WTC11 (cell line): ENCODE measurements at places on chromosomes 6 and 20.

DNA sequence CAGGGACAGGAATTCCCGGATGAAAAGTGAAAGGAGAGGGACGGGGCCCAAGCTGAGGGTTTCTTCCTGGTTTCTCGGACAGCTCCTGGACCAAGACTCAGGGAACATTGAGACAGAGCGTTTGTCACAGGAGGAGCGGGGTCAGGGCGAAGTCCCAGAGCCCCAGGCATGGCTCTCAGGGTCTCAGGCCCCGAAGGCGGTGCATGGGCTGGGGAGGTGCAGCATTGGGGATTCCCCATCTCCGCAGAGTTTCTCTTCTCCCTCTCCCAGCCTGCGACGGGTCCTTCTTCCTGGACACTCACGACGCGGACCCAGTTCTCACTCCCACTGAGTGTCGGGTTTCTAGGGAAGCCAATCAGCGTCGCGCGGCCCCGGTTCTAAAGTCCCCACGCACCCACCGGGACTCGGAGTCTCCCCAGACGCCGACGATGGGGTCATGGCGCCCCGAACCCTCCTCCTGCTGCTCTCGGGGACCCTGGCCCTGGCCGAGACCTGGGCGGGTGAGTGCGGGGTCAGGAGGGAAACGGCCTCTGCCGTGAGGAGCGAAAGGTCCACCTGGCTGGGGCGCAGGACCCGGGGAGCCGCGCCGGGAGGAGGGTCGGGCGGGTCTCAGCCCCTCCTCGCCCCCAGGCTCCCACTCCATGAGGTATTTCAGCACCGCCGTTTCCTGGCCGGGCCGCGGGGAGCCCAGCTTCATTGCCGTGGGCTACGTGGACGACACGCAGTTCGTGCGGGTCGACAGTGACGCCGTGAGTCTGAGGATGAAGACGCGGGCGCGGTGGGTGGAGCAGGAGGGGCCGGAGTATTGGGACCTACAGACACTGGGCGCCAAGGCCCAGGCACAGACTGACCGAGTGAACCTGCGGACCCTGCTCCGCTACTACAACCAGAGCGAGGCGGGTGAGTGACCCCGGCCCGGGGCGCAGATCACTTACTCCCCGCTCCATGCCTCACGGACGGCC is 54.6 kb upstream of the POLR1H start:
- peak; percentile 32 for DNase-seq

DNA sequence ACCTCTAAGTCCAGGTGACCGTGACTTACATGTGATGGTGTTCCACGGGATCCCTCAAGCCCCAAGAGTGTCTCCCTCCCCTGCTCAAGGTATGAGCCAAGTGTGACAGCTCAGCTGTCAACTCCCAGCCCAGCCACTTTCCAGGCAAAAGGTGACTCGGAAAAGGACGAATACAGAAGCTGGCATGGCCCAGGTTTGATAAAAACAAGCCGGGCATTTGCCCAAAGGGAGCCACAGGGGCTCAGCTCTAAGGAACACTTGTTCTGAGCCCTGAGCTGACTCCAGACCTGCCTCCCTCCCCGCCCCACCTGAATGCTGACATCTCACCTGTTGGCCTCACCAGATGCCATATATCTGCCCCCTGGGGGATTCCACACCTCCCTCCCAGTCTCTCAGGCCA is 43.0 kb upstream of the BPIFA2 start:
- no peak for DNase-seq

DNA sequence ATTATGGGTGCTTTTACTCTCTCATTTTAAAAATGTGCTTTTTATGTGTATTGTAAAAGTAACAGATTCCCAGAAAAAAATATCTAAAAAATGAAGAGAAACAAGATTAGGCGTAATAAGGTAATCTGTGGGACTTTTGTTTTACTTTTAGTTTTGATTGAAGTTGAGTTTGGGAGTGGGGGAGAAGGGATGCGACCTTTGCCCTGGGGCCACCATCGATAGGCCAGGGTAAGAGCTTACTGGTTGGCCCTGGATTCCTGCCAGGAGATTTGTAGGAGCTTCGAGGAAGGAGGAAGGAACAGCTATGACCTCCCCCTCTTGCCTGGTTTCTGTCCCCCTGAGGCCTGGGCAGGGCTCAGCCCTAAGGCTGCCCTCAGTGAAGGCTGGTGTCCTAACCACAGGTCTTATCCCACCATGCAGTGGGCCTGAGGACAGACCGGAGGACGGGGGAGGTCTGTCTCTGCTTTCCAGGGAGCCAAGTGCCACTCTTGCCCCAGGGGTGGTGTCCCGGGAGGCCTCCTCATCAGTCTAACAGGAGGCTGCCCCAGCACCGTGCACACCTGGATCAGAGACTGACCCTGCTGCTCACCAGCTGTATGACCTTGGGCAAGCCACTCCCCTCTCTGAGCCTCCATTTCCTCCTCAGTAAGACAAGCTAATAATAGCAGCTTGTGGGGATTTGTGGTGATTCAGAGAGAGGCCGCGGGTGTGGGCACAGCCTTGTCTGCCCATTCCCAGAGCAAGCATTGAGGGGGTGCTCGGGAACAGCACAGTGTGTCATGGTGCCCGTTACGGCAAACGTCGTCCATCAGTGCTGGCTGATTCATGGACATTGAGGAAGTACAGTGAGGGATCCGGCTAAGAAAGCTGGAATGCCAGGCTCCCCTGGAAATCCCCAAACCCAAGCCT is 21.2 kb downstream of the TGM2 start:
- DNase-seq: no peak

DNA sequence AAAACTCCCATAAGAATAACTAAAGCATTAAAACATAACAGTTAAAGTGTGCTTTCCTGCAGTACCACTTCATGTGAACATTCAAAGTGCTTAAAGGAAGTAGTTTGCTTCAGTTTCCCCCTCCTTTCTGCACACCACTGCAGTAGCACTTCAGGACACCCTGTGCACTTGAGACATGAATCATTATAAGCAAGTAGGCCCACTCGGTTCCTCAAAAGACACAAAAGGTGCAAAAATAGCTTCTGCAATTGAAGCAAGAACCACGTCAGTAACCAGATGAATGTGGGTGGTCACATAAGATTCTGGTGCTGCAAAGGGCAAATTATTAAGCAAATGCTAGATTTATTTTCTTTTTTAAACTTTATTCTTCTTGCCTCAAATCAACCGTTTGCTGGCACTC is 160.6 kb downstream of the HIVEP2 start:
- no peak for DNase-seq

DNA sequence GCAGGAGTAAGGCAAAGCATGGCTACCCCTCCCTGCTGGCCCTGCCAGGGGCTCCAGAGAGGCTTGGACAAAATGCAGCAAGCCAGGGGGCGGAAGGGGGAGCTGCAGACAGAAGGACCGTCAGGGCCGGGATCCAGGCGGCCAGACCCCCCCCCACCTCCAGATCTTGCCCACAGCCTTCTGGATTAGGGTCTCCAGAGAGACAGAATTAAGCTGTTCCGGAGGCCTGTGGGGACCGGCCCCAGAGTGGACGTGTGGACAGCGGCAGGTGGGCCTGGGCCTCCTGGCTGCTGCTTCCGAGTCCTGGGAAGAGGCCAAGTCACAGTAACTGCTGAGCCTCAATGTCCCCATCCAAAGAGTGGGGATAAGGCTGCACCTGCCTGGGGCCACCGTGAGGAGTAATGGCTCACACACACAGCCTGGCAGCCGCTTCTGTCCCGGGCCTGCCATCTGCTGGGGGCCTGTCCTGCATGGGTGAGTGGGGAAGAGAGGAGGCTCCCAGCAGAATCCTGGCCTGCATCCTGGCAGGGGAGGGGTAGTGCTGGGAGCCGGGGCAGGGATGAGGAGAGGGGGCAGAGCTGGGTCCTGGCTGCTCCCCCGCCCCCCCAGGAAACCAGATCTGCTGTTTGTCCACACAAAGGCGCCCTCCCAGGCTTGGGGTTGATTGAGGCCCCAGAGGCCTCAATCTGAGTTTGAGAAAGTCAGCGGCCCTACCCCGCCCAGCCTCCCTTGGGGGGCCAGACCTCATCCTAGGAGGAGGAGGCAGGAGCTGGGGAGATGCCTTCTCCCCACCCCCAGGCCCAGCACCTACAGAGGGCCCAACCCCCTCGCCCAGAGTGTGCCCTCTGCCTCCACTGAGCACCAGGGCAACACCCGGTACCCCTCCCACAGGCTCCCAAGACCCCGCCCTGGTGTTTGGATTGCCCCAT is 3.9 kb downstream of the LAMA5 start:
- DNase-seq: peak; percentile 24

GRCh38 chr20:45041464-45042337 is 59.2 kb downstream of the KCNS1 start:
- no peak for DNase-seq

GRCh38 chr6:137165375-137166246 is 7.8 kb downstream of the IL22RA2 start:
- DNase-seq: no peak

- no peak for DNase-seq
Measured at GRCh38 chr6:29489286-29489685, 1.5 kb upstream of the MAS1L start.

GRCh38 chr6:114210467-114210866 is 132.4 kb downstream of the HS3ST5 start:
- DNase-seq: no peak

DNA sequence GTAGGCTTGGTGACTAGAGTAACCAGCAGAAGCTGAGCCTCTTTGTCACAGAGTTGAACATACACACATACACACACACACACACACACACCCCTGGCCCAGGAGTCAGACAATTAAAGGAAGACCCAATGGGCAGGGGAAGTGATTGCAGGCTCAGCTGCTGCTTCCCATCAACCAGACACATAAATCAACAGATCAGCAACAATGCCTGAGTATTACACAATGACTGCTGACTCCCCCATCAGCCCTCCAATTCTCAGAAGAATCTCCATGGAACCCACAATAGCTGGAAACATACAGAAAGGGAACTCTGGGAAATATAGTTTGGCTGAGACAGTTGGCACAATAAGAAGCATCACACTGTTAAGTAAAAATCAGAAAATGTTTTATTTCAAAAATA is 270.4 kb upstream of the PLCB4 start:
- DNase-seq: no peak

DNA sequence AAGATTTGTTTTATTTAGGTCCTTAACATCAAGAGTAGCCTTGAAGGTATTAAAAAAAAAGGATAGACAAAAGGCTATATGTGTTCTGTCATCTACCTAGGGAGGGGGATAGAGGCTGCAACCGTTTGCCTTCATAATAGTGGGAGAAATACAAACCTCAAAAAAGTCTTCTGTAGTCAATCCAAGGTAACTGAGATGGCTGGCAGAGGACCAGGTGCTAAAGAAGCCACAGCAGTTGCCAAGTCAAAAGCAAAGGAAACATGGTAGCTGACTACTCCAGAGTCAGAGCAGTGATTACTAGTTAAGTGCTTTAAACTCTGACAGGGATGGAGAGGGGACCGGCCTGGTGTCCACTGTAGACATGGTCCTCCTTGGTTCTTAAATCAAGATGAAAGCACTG is 249.4 kb downstream of the PTPRK start:
- DNase-seq: no peak

DNA sequence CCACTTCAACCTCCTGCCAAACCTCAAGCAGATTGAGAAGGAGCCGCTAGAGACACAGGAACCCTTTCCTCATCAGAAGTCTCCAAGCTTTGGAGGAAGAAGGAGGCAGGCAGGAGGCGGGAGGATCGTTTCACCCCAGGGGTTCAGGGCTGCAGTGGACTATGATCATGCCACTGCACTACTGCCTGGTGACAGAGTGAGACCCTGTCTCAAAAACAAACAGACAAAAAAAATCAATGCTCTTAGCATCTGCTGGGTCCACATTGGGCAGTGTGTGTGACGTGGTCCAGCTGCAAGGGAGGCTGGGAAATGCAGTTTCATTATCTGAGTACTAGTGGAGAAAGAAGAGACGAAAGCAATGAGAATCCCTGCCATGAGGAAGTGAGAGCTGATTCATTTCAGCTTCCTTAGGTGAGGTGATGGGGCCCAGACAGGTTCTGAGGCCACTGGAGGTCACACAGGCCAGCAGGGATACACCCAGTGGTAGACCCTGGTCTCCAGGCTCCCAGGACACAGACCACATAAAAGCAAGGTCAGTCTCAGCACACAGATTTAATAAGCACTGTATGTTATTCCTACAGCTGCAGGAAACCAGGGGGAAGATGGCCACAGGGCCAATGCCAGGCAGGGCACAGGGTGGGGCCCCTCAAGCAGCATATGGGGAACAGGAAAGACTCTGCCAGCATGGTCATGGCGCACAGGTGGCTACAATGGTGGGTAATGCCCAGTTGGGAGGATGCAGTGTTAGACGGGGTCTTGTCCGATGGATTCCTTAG is 4.3 kb downstream of the GFRA4 start:
- no peak for DNase-seq

GRCh38 chr6:83432636-83433035 is 1.8 kb upstream of the ME1 start:
- DNase-seq: no peak

DNA sequence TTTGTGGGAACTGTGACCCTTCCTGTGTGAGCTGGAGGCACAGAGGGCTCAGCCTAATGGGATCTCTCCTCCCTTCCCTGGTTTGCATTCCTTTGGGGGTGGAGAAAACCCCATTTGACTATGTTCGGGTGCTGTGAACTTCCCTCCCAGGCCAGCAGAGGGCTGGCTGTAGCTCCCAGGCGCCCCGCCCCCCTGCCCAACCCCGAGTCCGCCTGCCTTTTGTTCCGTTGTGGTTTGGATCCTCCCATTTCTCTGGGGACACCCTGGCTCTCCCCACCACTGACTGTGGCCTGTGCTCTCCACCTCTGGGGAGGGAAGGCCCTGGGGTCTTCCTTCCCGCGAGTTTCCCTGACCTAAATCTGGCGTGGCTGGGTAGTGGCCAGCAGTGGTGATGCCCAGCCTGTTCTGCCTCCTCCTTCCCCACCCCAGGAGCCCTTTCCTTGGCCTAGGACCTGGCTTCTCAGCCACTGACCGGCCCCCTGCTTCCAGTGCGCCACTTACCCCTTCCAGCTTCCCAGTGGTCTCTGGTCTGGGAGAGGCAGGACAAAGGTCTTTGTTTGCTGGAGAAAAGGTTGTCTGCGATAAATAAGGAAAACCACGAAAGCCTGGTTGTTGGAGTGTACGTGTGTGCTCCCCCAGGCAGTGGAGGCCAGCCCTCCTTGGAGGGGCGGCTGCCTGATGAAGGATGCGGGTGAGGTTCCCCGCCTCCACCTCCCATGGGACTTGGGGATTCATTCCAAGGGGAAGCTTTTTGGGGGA is 4.9 kb downstream of the VEGFA start:
- peak; percentile 85 for DNase-seq

GRCh38 chr6:17740559-17741220 is 34.0 kb upstream of the NUP153 start:
- no peak for DNase-seq
